ENCODE measurements at places on chromosomes 3 and 15.

DNA sequence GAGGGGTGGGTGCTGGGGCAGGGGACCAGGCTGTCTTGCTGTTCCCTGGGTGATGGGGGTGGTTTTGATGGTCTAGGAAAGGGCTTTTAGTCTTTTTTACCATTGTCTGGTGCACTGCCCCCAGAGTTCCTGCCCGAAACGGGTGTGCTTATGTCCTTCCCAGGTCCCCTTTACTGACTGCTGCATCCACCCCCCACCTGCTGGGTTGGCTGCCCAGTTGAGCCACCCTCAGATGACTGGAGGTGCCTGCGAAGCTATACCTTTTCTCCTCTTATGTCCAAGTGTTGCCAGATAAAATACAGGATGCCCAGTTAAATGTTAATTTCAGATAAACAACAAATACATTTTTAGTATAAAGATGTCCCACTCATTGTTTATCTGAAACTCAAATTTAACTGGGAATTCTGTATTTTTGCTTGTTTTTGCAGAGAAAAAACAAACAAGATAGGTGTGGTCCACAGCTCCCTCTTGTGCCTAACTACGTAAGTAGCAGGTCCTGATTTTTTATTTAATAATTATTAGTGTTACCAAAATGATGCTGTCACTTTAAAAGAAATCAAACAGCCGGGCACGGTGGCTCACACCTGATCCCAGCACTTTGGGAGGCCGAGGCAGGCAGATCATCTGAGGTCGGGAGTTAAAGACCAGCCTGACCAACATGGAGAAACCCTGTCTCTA, 6.1 kb upstream of the RPP14 start:
- DNase-seq: no peak

DNA sequence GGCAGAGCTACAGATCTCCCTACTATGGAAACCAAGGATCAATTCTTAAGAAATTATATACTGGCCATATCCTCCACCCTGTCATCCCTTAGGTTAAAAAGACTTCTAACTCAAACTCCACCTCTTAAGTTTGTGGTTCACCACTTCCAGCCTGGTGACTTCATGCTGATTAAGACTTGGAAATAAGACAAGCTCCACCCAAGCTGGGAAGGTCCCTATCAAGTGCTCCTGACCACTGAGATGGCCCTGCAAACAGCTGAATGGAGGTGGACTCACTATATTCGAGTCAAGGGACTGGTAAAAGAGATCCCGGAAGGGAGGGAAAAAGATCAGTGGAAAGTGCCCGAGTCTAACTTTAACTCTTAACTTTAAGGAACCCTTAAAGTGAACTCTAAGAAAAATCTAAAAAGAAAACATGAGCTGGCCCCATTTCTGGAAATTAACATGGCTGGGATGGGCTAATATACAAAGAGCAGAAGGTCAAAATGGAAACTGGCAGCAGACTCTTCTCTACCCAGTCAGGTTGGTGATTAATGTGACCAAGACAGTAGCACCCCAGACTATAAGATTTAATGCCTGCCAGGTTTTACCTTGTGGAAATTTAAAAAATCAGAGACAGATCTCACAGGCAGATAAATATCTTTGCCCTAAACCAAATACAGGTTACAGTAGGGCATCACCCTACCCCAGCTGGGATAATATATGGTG, 43.9 kb downstream of the PPCDC start:
- no peak for DNase-seq

DNA sequence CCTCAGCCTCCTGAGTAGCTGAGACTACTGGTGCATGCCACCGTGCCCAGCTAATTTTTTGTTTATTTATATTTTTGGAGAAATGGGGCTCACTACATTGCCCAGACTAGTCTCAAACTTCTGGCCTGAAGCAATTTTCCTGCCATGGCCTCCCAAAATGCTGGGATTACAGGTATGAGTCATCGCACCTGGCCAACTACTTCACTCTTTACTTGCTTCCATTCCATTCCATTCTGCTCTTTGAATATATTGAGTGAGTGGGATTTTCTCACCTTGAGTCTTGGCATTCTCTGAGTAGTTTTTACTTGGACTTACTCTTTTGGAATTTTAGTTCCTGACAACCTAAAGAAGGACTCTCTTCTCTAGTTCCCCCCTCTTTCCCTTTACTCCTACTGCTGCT, 93.8 kb upstream of the UNC13C start:
- DNase-seq: no peak

DNA sequence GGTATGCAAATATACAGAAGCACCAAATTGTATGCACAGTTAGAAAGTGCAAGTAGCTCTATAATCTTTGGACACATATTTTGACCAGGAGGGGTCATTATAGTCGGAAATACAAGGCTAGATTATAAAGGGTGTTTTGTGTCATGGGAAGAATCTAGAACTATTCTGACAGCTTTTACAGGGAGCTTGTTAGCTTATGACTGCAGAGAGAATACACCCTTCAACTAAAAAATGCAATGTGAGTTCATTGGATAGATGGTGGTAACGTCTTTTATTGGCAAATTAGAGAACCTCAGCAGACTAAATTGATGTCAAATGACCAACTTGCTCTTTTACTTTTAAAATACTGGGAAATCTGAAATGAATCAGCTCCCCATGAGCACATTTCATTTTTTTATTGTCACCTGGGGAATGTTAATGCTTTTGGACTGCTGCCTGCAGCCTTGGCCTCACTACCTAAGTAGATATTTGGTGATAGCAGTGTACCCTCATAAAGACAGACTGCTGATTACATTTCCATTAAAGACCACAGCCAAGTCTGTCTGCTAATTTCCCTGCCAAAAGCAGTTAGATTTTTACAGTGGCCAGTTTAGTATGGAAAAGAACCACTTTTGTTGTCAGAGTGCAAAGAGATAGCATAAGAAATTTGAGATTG, 515.9 kb upstream of the DPPA4 start:
- DNase-seq: no peak

DNA sequence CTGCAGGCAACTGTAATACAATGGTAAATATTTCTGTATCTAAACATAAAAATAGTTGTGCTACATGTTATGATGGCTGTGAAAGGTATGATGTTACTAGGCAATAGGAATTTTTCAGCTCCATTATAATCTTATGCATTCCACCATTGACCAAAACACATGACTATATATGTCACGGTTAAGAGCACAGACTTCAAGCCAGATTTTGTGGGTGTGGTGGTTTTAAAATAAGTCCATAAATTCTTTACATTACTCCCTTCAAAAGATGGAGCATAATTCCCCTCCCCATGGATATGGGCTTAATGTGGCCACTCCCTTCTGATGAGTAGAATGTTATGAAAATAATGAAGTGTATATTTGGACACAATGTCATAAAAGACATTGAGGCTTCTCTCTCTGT, 88.4 kb upstream of the TBC1D5 start:
- DNase-seq: no peak

DNA sequence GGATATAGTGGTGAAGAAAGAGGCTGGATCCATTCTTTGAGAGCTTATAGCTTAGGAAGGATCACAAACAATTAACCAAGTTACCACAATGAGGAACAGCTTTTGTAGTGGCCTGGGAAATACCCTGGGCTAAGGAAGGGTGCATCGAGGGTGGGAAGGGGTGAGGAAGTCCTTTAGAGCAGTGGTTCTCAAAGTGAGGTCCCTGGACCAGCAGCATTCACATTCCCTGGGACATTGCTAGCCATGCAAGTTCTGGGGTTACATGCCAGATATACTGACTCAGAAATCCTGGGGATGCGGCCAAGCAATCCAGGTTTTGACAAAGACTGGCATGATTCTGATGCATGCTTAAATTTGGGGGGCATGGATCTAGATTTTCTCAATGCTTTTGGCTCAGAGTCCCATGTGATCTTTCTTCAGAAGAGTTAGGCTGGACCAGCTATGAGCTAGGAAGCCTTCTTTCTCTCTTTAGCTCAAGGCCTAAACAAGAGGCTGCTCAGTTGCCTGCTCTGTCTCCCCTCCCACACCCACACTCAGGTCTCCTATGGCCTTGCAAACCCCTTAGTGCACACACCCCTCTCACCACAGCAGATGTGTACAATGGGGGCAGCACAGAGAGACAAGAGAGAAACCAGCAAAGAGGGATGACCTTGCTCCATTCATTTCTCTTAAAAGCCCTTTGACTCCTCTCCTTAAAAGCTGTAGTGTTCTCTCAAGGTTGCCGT, 1.8 kb upstream of the CCR1 start:
- no peak for DNase-seq

DNA sequence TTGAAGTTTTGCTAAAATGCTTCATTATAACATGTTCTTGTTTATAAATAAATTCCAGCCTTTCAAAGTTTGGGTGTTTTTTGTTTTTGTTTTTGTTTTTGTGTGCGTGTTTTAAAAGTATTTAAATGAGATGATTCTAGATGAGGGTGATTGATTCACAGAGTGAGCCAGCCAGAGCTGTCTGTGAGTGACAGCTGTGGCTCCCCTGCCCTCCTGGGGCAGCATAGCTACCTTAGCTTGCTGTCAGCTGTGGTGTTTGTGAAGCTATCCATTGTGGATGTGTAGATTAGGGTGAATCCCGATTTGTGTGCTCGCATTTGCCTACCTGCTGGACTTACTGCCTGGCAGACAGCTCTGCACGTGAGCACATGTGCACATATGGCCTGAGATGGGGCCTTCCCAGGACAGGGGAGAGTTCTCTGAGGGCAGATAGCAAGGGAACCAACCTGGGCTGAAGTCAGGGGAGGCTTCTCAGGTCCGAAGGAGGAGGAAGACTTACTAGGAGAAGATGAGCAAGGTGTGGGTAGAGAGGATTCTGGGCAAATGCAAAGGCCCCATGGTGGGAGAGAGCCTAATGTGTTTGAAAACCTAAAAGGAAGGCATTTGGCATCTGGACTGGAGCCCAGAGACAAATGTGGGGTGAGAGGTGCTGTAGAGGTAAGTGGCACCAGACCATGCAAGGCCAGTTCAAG, 124.2 kb downstream of the EEFSEC start:
- DNase-seq: no peak

Data from central memory CD8-positive, alpha-beta T cell (primary cell).